Left renal pelvis (tissue), 4 donors: ENCODE measurements at places on chromosomes 11 and 22.

DNA sequence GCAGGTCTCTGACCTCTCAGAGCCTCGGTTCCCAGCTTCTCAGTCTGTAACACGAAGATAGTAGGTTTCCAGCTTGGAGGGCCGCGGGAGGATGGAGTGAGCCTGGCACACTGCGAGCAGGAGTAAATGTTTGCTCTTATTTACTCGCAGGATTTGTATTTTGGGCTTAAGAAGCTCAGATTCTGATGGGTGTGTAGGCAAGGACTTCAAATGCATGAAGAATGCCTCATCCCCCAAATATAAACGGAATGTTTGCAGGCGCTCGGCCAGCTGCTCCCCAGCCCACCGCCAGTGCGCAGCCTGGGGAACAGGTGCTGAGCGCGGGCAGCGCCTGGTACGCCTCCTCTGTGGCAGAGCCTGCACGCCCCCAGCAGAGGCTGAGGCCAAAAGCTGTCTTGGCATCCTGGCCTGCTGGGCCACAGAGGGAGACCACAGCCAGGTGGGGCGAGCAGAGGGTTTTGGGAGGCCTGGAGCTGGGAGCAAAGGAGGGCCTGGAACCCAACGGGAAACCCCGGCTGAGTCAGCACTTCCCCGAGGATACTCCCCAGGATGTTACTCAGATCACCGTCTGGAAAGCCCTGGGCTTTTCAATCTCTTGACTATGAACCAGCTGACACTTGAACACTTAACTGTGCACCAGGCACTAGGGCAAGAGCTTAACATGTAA, 9.4 kb downstream of the EHD1 start:
- DNase-seq: no peak

GRCh38 chr11:63641727-63642126, 27.5 kb upstream of the PLAAT3 start:
- DNase-seq: no peak

GRCh38 chr22:28734393-28734792, 7.2 kb downstream of the CHEK2 start:
- no peak for DNase-seq

- no peak for DNase-seq
Observed at GRCh38 chr11:122751292-122752070, 86.8 kb upstream of the CRTAM start.

- DNase-seq: no peak
Observed at GRCh38 chr11:108620958-108621772, 27.6 kb upstream of the EXPH5 start.

DNA sequence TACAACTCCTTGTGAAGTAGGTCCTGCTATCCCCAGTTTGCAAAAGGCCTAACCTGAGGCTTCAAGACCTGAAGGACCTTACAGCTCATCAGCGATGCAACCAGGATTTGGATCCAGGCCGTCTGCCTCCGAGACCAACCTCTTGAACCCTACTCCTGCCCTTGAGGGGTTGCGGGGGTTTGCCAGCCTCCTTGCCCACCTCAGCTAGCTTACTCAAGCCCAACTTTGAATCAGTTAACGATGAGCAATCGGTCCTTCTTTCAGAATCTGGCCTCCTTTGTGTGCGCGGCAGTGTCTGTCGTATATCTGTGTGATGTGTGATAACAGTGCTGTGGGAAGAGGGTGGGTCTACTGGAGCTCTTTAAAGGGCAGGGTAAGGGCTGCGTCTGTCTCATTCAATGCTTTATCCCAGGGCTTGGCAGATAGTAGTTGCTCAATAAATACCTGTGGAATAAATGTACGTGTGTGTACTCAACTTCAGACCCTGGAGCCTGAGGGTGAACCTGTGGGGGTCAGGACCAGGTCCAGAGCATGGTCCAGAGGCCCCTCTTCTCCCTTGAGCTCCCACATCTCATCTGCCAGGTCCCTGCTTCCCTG, 3.2 kb downstream of the CHRM1 start:
- no peak for DNase-seq
